Esophagus muscularis mucosa (tissue), 4 donors: ENCODE measurements at places on chromosomes 16 and 17. TPM values are rescaled to one million over a fixed set of nuclear protein-coding genes. Genes with fewer than 3 reads are reported as not detected.

DNA sequence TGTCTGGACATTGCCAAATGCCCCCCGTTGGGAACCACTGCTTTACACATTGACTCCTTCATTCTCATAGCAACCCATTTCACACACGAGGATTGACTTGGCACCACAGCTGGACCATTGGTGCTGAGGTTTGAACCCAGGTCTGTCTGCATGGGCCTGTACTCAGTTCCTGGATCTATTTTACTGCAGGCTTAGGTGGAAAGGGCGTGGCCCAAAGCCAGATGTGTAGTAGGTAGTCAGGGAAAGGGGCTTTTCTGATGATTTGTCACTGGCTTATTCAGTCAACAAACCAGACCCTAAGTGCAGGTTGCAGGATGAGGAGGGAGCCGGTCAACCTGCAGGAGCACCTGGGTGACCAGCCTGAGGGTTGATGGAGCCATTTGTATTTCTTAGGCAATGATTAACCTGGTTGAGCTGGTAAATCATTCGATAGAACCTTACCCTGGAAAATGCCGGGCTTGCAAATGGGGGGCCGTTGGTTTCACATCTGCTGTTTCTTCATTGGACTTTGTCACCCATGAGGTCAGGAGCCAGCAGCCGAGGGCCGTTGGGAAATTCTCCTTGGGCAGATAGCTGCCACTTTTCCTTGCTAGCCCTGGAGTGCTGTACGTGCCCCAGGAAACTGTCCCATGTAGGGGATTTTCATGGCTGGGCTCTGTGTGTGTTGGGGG, 104.4 kb downstream of the CMIP start:
- no peak for DNase-seq

CRK gene
- 59.8 TPM for total RNA-seq

DNA sequence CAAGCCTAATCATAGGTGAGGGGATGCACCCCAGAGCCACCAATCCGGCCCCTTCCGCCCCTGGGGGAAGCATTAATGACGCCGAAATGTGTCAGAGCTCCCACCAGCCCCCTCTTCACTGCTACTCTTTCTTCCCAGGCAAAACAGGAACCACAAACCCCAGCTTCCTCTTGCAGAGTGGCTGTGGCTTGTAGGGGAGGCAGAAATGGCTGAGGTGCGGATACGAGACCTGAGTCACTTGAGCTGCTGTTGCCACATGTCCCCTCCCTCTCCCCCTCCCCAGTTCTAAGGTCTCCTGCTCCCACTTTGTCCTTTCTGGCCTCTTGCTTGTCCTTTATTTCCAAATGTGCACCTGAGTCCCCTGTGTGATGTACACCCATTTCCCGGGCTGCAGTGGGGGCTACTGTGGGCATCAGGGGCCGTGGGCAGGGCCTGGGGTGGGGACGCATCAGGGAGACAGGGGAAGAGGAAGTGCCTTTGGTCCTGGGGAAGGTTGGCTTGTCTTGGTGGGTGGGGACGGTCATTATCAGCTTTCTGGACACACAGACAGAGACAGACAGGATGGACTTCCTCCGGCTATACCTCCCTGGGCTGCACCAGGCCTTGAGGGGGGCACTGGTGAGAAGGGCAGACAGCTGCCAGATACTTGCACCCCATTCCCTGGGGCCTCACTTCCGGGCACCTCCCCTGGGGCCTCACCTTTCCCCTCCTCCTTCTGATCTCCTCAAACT, at the start of gene APOBR:
Gene APOBR, plus strand, starts transcription at position 523 of the 731 bp plus-strand sequence. Its CDS starts 39 bp downstream, at position 562.
- peak; percentile 93 for DNase-seq

DNA sequence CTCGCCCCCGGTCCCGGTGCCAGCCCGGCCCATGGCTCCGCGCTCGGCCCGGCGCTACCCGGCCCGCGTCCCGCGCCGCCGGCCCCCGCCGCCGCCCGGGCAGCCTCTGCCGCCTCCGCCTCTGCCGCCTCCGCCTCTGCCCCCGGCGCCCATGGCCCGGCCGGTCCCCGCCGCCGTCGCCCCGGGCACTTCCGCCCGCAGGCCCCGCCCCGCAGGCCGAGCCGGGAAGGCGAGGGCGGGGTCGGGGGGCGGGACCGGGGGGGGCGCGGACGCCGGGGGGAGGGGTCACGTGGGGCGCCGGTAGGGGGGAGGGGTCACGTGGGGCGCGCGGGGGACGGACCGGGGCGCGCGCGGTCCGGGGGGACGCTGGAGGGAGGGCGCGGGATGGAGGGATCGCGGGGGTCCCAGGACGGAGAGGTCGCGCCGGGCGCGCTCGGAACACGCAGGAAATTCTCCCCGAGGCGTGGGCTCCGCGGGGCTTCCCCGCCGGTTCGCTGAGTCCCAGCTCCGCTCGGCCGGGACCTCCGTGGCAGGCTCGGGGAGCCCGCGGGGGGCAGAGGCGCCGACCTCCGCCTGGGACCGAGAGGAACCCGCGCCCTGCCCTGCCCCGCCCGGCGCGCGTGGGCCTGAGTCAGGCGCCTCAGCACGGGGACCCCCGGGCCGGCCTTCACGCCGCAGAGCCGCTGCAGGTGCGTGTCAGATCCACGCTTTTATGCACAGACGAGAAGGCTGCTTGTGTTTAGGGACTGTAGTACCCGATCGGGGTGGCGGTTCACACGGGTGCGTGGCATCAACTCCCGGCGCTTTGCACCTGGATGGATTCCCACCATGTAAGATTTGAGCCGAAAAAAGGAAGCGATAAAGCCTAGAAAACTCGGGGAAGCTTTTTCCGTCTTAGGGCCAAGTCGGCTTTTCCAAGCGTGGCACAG, at the start of gene PGAP6:
Gene PGAP6, minus strand, starts transcription at position 190 of the 929 bp plus-strand sequence. Its CDS starts 157 bp downstream, at position 33.
- no peak for DNase-seq

GRCh38 chr16:78324649-78325285, 225.3 kb downstream of the WWOX start:
- no peak for DNase-seq

ATAD5 gene
- total RNA-seq, result 0.58 TPM

TOX3 gene
- not detected for total RNA-seq

GRCh38 chr16:4944333-4945281, 7.7 kb upstream of the PPL start:
- DNase-seq, result peak; percentile 97

- peak; percentile 34 for DNase-seq
Observed at GRCh38 chr16:14496047-14496770, 133.9 kb downstream of the PARN start.

ADAD2 gene
- 0.42 TPM for total RNA-seq

- DNase-seq, result no peak
Observed at GRCh38 chr17:74862108-74862901, 2.6 kb upstream of the GRIN2C start.

HP gene
- total RNA-seq, result 6.1 TPM

NDUFAF8 gene
- total RNA-seq, result 42.1 TPM

MYO15A gene
- 0.39 TPM for total RNA-seq

ELP5 gene
- total RNA-seq, result 33.3 TPM

ASGR1 gene
- total RNA-seq, result 2.5 TPM

ADORA2B gene
- 0.33 TPM for total RNA-seq

DNA sequence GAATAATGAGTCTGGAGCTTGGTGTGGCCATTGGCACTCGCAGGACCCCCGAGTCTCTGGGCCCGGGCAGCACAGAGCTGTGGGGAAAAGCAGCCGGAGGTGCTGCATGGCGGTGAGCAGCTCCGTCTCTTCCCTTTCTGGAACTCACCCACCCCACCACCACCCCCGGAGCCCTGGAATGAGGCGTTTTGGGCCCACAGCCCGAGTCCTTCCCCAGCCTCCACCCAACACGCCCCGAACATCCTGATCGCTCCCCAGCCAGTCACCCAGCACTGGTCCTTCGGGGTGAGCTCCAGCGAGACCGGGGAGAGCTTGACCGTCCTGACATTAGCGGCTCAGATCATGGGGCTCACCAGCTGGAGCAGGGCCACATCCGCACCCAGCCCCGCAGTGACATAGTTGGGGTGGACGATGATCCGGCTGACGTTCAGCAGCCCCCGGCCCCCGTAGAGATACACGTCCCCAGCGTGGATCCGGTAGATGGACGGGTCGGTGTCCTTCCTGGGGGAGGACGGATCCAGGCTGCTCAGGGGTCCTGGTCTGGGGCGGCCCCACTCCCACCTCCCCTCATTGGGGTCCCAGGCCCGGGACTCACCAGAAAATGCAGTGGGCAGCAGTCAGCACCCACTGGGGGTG, 6.5 kb downstream of the TPSD1 start:
- DNase-seq, result no peak

DNA sequence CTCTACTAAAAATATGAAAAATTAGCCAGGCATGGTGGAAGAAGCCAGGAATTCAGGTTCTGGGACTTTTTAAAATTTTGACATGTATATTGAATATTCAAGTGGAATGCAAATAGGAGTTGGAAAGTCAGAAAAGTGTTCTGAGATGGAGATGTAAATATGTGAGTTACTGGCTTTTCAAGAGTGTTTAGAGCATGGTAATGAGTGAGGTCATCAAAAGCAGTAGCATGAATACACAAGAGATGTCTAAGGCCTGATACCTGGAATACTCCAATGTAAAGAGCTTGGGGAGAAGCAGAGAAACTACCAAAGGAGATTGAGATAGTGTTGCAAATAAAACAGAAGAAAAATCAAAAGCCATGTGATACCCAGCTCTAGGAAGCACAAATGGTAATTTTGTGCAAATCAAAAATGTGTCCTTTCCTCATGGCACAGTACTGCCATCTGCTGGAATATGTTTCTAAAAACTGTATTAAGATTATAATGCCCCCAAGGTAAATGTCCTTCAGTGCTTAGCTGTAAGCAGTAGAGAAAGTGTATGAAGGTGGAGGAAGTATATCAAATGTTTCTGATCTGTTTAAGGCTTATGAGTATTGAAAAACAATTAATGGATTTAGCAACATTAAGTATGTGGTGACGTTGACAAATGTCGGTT, 908.4 kb downstream of the KCNJ18 start:
- no peak for DNase-seq
